Uterus (tissue), 4 donors: ENCODE measurements at places on chromosomes 6 and 20. TPM values are rescaled to one million over a fixed set of nuclear protein-coding genes. Genes with fewer than 3 reads are reported as not detected.

DNA sequence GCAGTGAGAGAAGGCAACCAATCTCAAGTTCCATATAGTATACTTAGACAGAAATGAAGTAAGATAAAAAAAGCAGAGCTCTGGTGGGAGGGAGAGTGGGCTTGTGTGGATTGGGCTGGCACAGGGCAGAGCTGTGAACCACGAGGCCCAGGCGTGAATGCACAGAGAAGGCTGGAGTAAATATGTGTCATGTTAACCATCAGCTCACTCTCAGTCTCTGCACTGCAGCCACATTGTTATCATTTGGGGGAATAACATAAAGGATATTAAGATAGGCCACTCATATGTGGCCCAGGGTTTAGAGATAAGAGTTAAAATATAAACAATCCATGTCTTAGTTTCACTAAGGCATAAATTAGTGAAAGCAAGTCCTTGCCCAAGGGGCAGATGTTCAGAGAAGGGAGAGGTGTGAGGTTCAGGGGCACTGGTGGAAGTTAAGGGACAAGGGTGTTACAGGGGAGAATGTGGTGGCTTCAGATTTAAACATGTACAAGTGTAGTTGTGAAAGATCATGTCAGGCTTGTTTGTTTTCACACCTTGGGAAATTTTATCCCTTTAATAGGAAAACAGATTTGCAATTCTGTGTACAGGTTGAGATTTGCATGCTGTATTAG, 14.4 kb downstream of the GMPR start:
- H3K27ac ChIP-seq = no peak overlapping the region
- no peaks in the 10 kb centered on the region for H3K36me3 ChIP-seq
- no peak for DNase-seq
- H3K27me3 ChIP-seq = no peaks in the 10 kb centered on the region
- H3K4me1 ChIP-seq = no peaks in the 10 kb centered on the region

DNA sequence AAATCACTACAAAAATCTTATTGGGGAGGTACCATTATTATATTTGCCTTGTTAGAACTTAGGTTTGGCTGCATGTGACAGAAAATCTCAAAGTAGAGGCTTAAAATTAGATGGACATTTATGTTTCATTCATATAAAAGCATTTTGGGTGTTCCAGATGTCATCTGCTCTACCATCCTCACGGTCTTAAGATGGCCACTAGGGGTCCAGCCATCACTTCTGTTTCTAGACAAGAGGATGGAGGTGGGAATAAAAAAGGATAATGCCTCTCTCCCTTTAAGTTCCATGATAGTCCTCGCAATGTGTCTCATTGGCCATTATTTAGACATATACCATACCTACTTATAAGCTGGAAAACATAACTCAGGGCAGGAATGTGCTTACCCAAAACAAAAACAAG, 929.5 kb downstream of the KIF16B start:
- H3K4me3 ChIP-seq = no peak overlapping the region
- H3K4me1 ChIP-seq = no peaks in the 10 kb centered on the region
- DNase-seq = no peak
- no peaks in the 10 kb centered on the region for H3K27me3 ChIP-seq

GRCh38 chr20:33418033-33418432, 16.7 kb upstream of the CDK5RAP1 start:
- H3K27me3 ChIP-seq = no peaks in the 10 kb centered on the region
- H3K27ac ChIP-seq = no peak overlapping the region
- no peak overlapping the region for H3K4me3 ChIP-seq
- no peak for DNase-seq
- no peaks in the 10 kb centered on the region for H3K36me3 ChIP-seq
- no peaks in the 10 kb centered on the region for H3K4me1 ChIP-seq

SYTL3 gene
- 2.9 TPM for total RNA-seq

KHDRBS2 gene
- total RNA-seq = not detected

TPX2 gene
- not detected for total RNA-seq

GRCh38 chr6:1382883-1383728, 6.3 kb upstream of the FOXF2 start:
- H3K4me1 ChIP-seq = no peaks in the 10 kb centered on the region
- H3K27ac ChIP-seq = no peak overlapping the region
- no peaks in the 10 kb centered on the region for H3K36me3 ChIP-seq
- H3K27me3 ChIP-seq = peaks cover 81% of the 10 kb centered on the region
- H3K4me3 ChIP-seq = no peak overlapping the region

CLIC5 gene
- total RNA-seq = 1.5 TPM

- no peak for DNase-seq
- H3K27ac ChIP-seq = no peak overlapping the region
- H3K4me1 ChIP-seq = no peaks in the 10 kb centered on the region
- H3K36me3 ChIP-seq = no peaks in the 10 kb centered on the region
Measured at GRCh38 chr6:5827056-5827904, 179.4 kb downstream of the NRN1 start.

MATN4 gene
- total RNA-seq = 5.6 TPM

GRCh38 chr6:158630938-158631616, 13.5 kb downstream of the DYNLT1 start:
- no peaks in the 10 kb centered on the region for H3K27me3 ChIP-seq
- no peak overlapping the region for H3K4me3 ChIP-seq
- peak overlapping the region; percentile 68 for H3K27ac ChIP-seq
- peak; percentile 50 for DNase-seq
- no peaks in the 10 kb centered on the region for H3K36me3 ChIP-seq
- H3K4me1 ChIP-seq = peaks cover 4% of the 10 kb centered on the region

DNA sequence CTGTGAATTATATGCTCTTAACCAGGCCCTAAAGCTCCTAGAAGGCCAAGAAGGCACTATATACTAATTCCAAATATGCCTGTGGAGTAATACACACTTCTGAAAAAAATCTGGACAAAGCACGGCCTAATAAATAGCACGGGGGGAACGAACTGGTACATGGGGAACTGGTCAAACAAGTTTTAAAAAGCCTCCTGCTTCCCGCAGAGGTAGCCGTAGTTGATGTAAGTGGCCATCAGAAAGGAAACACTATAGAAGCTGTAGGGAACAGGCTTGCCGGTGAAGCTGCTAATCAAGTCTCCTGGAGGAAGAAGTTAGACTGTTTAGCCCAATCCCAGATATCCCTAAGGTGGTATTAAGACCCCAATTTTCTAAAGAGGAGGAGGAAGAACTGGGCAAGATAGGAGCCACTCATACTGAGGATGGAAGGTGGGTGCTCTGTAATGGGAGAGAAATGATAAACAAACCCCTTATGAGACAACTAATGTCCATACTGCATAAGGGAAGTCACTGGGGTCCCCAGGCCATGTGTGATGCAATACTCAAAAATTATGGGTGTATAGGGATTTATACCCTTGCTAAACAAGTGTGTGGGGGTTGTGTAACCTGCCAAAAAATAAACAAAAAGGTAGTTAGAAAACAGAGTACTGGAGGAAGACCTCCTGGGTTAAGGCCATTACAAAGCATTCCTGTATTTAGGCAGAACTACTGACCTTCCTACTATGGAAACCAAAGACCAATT, 27.1 kb upstream of the ZNF318 start:
- no peak overlapping the region for H3K27ac ChIP-seq
- DNase-seq = no peak
- no peaks in the 10 kb centered on the region for H3K4me1 ChIP-seq
- H3K27me3 ChIP-seq = no peaks in the 10 kb centered on the region

FAM83C gene
- total RNA-seq = not detected

DNA sequence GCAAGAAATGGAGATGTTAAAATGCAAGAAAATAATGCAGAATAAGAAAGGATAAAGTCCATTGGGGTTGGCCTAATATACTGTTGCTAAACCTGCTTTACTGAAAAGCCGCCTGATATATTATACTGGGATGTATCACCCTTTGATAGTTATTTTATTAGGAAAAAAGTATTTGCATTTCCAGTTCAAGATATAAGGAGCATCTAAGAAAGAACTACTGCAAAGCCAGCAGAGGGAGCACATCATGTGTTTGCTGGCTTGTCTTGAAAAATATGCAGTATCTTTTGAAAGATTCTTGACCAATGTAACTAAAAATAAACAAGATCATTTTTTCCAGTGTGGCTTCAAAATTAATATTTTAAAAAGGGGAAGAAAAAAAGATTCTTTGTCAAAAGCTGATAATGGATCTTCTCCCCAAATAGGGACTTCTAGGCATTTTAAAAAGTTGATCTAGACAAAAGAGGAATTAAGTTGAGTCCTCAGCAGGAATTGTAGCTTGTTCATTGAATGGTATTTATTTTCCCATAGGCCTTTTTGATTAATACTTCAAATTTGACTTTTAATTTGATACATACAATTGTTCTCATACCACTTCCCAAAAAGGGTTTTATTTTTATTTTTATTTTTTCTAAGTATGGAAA, 214.9 kb downstream of the ZFAND3 start:
- H3K27ac ChIP-seq = no peak overlapping the region
- no peak overlapping the region for H3K4me3 ChIP-seq
- no peaks in the 10 kb centered on the region for H3K36me3 ChIP-seq
- H3K27me3 ChIP-seq = no peaks in the 10 kb centered on the region
- no peak for DNase-seq
- no peaks in the 10 kb centered on the region for H3K4me1 ChIP-seq

SMOC2 gene
- 132 TPM for total RNA-seq

GRCh38 chr20:17461941-17462340, 69.2 kb downstream of the BFSP1 start:
- no peak overlapping the region for H3K4me3 ChIP-seq
- no peaks in the 10 kb centered on the region for H3K27me3 ChIP-seq
- no peak overlapping the region for H3K27ac ChIP-seq

- H3K27ac ChIP-seq = no peak overlapping the region
- no peaks in the 10 kb centered on the region for H3K4me1 ChIP-seq
- H3K4me3 ChIP-seq = no peak overlapping the region
- H3K36me3 ChIP-seq = no peaks in the 10 kb centered on the region
Measured at GRCh38 chr6:150783813-150784212, 81.7 kb upstream of the MTHFD1L start.

- no peak for DNase-seq
- H3K4me1 ChIP-seq = no peaks in the 10 kb centered on the region
- H3K4me3 ChIP-seq = no peak overlapping the region
- no peaks in the 10 kb centered on the region for H3K27me3 ChIP-seq
- H3K36me3 ChIP-seq = no peaks in the 10 kb centered on the region
Measured at GRCh38 chr6:165232731-165233488, 76.5 kb downstream of the C6orf118 start.

- H3K4me1 ChIP-seq = no peaks in the 10 kb centered on the region
- H3K27me3 ChIP-seq = no peaks in the 10 kb centered on the region
- H3K4me3 ChIP-seq = no peak overlapping the region
Measured at GRCh38 chr6:154986787-154987235, 8.3 kb upstream of the TIAM2 start.

DNA sequence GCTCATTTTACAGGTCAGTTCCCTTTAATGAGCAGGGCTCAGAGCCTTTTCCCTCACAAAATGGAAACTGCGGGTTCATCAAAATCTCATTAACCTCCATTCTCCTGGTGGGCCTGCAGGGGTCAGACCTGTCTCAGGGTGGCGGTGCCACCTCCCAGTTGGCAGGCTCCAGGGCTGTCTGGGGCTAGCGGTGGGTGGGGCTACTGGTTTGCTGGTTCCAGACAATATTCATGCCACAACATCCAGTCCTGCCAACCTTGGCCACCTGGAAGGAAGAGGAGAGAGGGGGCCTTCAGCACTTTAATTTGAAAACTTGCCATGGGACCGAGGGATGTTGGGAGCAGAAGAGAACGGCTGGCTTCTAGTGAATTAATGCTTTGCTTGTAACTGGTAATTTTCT, 41.9 kb upstream of the CTNNBL1 start:
- H3K4me1 ChIP-seq = no peaks in the 10 kb centered on the region
- DNase-seq = no peak
- no peak overlapping the region for H3K27ac ChIP-seq
- no peaks in the 10 kb centered on the region for H3K27me3 ChIP-seq

PEX3 gene
- total RNA-seq = 11.5 TPM

CLPSL1 gene
- not detected for total RNA-seq

- H3K4me1 ChIP-seq = no peaks in the 10 kb centered on the region
- H3K27me3 ChIP-seq = no peaks in the 10 kb centered on the region
- no peak overlapping the region for H3K27ac ChIP-seq
- no peak for DNase-seq
Measured at GRCh38 chr6:95786802-95787201, 209.5 kb downstream of the MANEA start.

DNA sequence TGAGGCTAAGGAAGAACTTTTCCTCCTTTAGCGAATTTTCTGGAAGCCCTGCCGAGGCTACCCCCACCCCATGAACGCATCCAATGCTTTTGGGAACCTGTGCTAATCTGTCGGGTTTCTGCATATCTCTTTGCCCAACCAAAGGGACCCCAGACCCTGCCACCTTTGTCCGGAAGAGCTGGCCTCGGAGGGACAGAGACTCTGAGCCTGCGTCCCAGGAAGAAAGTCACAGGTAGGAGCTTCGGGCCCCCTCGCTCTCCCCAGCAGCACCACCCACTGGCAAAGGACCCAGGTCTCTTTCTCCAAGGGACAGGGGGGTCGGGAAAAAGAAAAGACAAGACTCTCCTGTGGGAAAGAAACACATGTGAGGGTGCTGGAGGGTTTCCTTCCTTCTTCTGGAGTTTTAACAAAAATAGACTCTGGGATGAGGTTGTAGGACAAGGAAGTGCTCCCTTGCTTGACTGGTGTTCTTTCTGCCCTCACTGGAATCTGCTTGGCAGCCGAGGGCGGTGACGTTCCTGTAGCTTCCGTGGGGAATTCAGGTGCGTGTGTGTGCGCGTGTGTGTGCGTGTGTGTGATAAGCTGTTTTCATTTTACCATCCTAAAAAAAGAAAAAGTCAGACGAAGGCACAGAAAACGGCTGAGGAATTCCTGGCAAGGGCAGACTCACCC, 16.3 kb upstream of the FOXC1 start:
- H3K27me3 ChIP-seq = peaks cover 8% of the 10 kb centered on the region
- no peaks in the 10 kb centered on the region for H3K4me1 ChIP-seq
- no peak for DNase-seq
- H3K36me3 ChIP-seq = no peaks in the 10 kb centered on the region
- no peak overlapping the region for H3K27ac ChIP-seq
- H3K4me3 ChIP-seq = no peak overlapping the region

EPPIN gene
- not detected for total RNA-seq

- no peaks in the 10 kb centered on the region for H3K27me3 ChIP-seq
- H3K27ac ChIP-seq = no peak overlapping the region
- DNase-seq = no peak
Measured at GRCh38 chr20:63958964-63959698, 2.9 kb upstream of the UCKL1 start.

GRCh38 chr20:53381568-53382262, 211.9 kb downstream of the ZNF217 start:
- no peak for DNase-seq
- H3K36me3 ChIP-seq = no peaks in the 10 kb centered on the region

ME1 gene
- total RNA-seq = 3.4 TPM

- no peaks in the 10 kb centered on the region for H3K4me1 ChIP-seq
- no peaks in the 10 kb centered on the region for H3K36me3 ChIP-seq
- no peak overlapping the region for H3K27ac ChIP-seq
- no peak for DNase-seq
Measured at GRCh38 chr6:43758617-43759050, 11.4 kb upstream of the VEGFA start.

- H3K27ac ChIP-seq = peak within 1 kb of the TSS; percentile 98
- no peaks in the 10 kb centered on the region for H3K27me3 ChIP-seq
- DNase-seq = no peak
- peaks cover 8% of the 10 kb centered on the region for H3K4me1 ChIP-seq
Measured at GRCh38 chr6:35736982-35737412, at the start of gene ARMC12. Gene ARMC12 (plus strand): TSS chr6:35737032. CDS start chr6:35737109, 77 bp downstream.

GRCh38 chr6:169971081-169971861, 219.8 kb downstream of the ERMARD start:
- no peaks in the 10 kb centered on the region for H3K27me3 ChIP-seq
- DNase-seq = no peak
- no peak overlapping the region for H3K27ac ChIP-seq
- no peaks in the 10 kb centered on the region for H3K36me3 ChIP-seq
- H3K4me1 ChIP-seq = no peaks in the 10 kb centered on the region
- H3K4me3 ChIP-seq = no peak overlapping the region

- H3K4me3 ChIP-seq = no peak overlapping the region
- DNase-seq = no peak
- H3K27me3 ChIP-seq = no peaks in the 10 kb centered on the region
- no peaks in the 10 kb centered on the region for H3K4me1 ChIP-seq
- no peak overlapping the region for H3K27ac ChIP-seq
Measured at GRCh38 chr20:40354880-40355279, 334.2 kb downstream of the MAFB start.
